Peyer's patch (tissue), 4 donors: ENCODE measurements at places on chromosomes 4 and X.

DNA sequence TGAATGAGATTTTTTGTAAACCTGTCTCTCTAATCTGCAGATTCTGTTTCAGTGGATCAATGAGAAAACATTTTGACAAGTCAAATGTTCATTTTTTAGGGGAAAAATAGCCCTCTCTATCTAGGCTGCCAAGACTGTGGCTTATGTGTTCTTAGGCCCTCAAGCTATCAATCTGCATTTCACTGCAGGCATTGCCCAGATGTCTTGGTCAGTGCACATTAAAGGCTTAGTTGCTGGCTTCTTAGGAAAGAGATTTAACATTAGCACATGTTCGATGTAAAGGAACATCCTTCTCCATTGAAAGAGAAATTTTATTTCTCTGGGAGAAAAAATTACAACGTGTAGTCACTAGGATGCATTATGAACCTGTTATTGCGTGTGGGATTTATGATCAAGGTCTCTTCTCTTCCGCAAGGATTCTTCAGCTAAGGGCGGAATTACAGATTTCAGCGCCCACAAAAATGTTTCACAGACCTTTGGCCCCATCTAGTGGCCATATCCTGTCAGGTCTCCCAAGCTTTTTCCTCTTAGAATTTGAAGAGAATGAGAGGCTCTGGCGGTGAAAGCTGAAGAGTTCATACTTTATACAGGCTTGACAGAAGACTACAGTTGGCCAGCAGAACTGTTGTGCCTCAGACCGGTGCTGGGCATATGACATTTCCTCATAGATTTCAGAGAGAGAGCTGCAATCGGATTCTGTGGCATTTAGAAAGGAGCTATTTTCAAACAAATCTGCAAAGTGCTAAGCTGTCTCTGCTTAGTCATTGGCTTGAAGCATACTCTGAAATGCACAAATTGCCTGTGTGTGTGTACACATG lies 144.6 kb upstream of the NOCT start:
- DNase-seq = no peak

- DNase-seq = no peak
Observed at GRCh38 chr4:117084866-117085701, at the start of gene TRAM1L1. TSS of gene TRAM1L1 (minus strand) at chr4:117085576. CDS start at chr4:117085393, 183 bp downstream.

DNA sequence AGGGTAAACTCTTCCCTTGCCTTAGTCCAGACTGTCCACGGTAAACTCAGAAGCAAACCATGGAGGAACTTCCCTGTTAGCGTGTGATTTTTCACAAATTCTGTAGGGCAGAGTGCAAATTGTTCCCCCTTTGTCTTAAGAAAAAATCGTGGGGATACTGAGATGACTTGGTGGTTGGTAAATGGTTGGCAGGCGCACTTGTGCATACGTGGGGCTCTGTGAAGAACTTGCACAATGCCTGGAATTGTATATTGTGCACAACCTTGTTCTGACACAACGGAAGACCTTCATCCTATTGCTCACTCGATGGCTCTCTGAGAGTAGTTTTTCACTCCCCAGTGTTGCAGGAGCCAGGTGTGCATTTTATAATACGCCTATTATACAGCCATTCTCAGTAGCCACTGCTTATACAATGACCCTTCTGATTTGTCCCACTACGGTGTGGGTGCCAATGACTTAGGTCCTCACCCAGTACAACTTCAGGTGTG lies 150.0 kb downstream of the SPRY1 start:
- DNase-seq = no peak

GRCh38 chr4:7418131-7418943 lies 16.4 kb downstream of the PSAPL1 start:
- no peak for DNase-seq

GRCh38 chr4:125314676-125315575 lies at the start of gene FAT4:
TSS of gene FAT4 (plus strand) at chr4:125314955. CDS start at chr4:125316412, 1,457 bp downstream.
- peak; percentile 84 for DNase-seq

- DNase-seq = peak; percentile 69
Observed at GRCh38 chr4:87985097-87985886, 9.8 kb downstream of the SPP1 start.

DNA sequence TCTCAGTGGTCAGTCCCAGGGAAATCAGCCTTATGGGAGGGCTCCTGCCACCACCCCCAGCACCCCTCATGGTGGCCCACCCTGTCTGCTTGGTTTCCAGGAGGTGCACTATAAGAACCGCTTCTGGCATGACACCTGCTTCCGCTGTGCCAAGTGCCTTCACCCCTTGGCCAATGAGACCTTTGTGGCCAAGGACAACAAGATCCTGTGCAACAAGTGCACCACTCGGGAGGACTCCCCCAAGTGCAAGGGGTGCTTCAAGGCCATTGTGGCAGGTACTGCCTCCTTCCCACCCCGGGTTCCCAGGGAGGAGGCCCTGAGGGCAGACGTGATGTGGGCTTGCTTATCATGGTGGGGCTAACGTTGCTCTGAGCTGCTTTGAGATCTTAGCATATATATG lies 44.3 kb downstream of the MAP7D3 start:
- no peak for DNase-seq

DNA sequence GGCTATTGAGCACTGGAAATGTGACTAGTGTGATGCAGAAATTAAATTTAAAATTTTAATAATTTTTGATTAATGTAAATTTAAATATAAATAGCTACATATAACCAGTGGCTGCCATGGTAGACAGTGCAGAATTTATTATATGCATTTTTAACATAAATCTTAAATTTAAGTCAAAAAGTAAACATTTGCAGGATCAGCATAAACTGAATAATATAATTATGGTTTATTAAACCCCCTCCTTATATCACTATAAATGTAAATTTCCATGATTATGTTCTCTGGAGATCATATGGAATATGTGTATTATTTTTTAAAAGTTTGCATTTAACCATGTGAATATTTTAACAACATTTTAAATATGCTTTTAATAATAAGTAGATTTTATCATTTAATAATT lies 155.8 kb downstream of the TEX13C start:
- no peak for DNase-seq

GRCh38 chrX:133947022-133947421 lies 38.4 kb downstream of the GPC3 start:
- DNase-seq = no peak

DNA sequence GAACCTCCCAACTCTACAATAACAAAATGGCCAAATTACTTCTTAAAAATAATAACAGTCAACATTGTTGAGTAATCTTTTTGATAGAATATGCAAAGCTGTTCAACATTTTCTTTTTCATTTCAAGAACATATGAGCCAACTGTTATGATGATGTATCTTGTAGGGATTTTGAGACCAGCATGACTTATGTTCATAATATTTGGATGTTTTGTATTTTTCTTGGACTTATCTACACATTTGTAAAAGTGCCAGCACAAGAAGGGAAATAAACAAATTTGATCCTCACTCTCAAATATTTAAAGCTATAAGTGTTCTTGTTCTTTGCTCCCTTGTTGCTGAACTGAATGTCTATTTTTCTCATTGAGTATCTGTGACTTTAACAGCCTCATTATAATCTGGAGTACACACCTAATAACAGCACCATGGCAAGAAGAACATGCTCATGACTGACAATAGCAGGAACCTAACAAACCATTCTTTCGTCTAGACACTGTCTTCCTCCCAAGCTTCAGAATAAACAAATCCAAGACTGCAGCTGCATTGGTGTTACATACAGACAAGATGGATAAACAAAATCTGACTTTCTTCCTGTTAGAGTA lies 1049.7 kb downstream of the FAT4 start:
- no peak for DNase-seq

GRCh38 chrX:119880552-119881437 lies 9.2 kb downstream of the NDUFA1 start:
- no peak for DNase-seq

DNA sequence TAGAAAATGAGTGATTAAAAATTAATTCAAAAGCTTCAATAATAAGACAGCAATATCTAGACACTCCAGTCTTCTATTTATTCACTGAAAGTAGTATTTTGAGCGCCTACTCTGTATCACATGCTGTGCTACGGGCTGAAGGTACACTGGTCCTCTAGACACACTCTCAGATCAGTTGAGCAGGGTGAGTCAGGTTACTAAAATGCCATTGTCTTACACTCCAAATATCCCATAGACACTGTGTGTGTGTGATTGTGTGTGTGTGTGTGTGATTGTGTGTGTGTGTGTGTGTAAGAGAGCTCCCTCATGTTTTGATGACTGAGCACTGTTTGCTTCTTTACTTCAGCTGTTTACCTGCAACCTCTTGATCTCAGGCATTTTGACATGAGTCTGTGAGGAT lies 342.8 kb upstream of the BOD1L1 start:
- no peak for DNase-seq

DNA sequence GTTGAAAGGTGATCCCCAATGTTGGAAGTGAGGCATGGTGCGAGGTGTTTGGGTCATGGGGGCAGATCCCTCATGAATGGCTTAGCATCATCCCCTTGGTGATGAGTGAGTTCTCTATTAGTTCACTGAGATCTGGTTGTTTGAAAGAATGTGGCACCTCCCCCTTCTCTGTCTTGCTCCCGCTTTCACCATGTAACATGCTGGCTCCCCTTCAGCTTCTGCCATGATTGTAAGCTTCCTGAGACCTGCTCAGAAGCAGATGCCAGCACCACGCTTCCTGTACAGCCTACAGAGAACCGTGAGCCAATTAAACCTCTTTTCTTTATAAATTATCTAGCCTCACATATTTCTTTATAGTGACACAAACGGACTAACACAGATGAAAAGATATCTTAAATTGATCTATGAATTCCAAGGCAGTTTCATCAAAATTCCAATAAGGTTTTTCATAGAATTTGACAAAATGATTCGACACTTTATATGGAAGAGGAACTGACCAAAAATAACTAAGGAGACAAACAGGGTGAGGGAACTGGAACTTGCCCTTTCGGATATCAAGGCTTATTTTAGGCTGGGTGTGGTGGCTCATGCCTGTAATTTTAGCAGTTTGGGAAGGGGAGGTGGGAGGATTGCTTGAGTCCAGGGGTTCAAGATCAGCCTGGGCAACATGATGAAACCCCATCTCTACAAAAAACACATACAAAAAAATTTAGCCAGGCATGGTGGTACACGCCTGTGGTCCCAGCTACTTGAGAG lies 56.9 kb upstream of the OGT start:
- no peak for DNase-seq

- DNase-seq = no peak
Observed at GRCh38 chr4:1717129-1718094, 3.7 kb downstream of the TMEM129 start.

DNA sequence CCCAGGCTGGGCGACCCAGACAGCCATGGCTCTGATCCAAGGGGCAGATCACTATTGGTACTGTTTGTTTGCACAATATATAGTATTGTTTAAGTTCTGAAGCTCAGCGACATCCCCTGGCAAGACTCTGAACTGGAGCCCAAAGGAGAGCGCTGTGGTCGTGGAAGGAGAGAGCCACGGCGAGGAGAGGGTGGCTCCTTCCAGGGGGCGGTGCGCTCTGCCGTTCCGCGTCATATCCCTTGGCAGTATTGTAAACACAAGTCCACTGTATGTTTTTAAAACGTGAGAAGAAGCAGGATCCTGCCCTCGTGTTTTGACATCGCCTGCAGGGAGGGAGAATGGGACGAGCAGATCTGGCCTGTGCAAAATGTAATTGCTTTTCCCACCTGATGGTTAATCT lies 185.5 kb downstream of the RAB28 start:
- no peak for DNase-seq

GRCh38 chrX:154357205-154357604 lies 17.2 kb downstream of the FLNA start:
- DNase-seq = no peak

DNA sequence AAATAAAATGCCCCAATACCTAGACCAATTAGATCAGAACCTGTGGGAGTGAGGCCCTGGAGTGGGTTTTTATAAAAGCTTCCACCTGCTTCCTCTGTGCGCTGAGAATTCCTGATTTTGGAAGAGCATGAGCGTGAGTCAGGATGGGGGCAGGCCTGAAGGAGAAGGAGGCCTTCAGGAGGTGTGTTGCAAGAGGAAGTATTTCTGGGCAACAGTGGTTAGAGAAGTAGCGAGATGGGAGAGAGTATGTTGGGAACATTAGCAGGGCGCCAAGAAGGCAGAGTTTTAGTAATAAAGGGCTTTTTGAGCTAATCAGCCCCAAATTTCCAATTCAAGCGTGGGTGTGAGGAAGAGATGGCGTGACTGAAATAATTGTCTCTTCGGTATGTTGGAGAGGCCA lies 349.8 kb downstream of the UNC5C start:
- DNase-seq = no peak

GRCh38 chr4:75736862-75737261 lies 12.5 kb downstream of the USO1 start:
- no peak for DNase-seq

DNA sequence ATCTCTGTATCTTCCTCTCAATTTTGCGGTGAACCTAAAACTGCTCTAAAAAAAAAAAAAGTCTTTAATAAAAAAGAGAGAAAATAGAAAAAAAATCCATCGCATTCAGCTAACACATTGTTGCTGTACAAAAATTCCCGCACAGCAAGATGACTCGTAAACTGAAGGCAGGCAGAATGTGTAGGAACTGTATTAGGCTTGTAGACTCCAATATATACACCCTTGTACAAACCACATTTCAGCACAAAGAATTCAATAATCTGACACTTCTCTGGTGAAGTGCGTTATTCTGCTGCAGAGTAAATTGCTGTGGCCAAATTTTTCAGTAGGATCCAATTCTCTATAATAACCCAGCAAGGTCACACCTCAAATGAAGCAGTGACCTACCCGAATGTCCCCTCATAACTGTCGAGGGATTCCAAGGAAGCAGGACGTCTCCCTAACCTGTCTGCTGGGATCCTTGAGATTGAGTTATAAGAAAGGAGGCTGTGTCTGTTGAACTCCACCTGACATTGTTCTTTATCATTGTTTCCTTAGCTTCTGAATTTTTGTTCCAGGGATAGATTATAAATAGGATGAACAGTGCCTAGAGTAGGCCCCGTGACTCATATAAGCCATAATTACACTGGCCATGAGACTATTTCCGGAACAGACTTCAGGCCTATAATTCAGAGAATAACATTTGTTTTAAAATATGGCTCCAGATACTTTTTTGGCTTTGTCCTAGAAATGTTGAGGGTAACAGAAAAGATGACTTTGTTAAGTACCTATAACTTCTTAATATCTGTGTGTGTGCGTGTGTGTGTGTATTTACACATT lies 348.3 kb downstream of the PCDH7 start:
- no peak for DNase-seq

DNA sequence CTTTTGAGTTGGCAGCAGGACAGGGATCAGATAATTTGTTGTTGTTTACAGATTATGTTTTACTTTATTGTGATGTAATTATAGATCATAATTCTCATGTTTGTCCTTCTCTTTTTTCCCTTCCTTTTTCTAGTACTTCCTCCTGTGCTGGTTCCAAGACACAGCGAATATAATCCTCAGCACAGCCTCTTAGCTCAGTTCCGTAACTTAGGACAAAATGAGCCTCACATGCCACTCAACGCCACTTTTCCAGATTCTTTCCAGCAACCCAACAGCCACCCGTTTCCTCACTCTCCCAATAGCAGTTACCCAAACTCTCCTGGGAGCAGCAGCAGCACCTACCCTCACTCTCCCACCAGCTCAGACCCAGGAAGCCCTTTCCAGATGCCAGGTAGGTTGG lies 58.0 kb downstream of the SMAD1 start:
- DNase-seq = no peak

GRCh38 chr4:79298484-79298883 lies 27.4 kb downstream of the NAA11 start:
- no peak for DNase-seq

- DNase-seq = no peak
Observed at GRCh38 chr4:123345935-123346300, 50.7 kb upstream of the SPRY1 start.

- DNase-seq = no peak
Observed at GRCh38 chrX:135024526-135024925, 2.2 kb upstream of the RTL8B start.

GRCh38 chr4:151568966-151569365 lies 160.0 kb downstream of the FHIP1A start:
- DNase-seq = no peak

GRCh38 chr4:113449410-113449974 lies 312.0 kb downstream of the CAMK2D start:
- no peak for DNase-seq
